ENCODE measurements at places on chromosomes 6 and 20.

DNA sequence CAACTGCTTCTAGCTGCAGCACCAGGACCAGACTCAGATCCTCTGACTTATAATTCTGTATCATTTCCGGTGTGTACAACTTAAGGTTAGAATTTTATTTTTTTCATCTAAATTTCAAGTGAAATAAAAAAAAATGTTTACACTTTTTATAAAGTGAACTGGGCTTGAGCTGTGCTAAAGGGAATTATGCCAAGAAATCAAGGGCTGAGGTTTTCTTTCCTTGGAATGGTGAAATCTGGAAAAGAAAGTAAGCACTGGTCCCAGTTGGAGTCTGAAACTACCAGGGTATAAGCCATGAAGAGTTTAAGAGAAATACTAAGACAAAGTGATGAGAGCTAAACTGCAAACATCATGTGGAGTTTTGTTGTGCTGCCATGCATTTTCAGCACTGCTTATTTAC is 21.7 kb upstream of the FYN start:
- no peak for DNase-seq

DNA sequence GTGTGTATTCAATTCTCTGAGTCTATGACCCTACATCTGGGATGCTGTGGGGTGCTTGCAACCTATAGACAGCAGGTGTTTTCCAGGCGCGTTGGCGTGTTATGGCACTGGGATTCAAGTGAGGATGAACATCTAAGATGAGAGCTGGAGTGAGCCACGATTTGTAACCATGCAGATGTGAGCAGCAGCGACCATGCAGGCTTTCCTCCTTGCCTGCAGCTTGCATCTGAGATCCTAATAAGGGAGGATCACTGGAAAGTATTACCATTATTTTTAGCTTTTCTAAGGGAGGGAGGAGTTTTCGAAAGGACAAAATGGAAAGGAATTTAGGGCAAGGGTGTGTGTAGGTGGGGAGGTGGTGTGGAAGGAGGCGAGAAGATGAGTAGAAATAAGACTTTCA is 216.7 kb downstream of the ATXN1 start:
- DNase-seq, result no peak

DNA sequence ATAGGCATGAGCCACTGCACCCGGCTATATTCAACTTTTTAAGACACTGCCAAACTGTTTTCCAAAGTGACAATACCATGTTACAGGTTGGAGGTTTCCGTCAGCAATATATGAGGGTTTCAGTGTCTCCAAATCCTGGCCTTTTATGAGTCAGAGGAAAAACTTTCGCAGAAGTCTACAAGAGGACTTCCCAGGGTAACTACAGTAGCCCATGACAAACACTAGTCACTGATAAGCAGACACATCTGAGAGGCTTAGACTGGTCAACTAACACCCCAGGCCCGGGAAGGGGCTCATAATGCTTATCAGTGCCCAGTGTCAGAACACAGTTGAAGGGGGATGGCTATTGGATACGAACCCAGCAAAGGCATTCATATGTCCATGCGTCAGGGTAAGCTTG is 85.4 kb downstream of the SOX4 start:
- DNase-seq, result no peak

- no peak for DNase-seq
These were observed 169.4 kb downstream of the TRDN start for GRCh38 chr6:123467392-123467791.

DNA sequence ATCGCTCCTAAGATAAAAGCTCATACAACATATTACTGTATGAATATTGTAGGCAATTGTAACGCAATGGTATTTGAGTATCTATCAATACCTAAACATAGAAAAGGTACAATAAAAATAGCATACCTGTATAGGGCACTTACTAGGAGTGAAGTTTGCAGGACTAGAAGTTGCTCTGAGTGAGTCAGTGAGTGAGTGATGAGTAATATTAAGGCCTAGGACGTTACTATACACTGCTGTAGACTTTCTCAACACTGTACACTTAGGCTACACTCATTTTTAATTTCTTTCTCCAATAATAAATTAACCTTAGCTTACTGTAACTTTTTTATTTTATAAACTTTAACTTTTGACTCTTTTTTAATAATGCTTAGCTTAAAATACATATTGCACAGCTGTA is 546.9 kb downstream of the HACE1 start:
- no peak for DNase-seq

All from suppressor macrophage (primary cell).